Activated CD8-positive, alpha-beta memory T cell treated with anti-CD3 and anti-CD28 coated beads for 1 hour (primary cell): ENCODE measurements at places on chromosomes 12 and 14.

- DNase-seq, result no peak
Observed at GRCh38 chr12:124975276-124975675, 13.7 kb downstream of the DHX37 start.

- no peak for DNase-seq
Observed at GRCh38 chr12:82981150-82981549, 294.4 kb downstream of the TMTC2 start.

DNA sequence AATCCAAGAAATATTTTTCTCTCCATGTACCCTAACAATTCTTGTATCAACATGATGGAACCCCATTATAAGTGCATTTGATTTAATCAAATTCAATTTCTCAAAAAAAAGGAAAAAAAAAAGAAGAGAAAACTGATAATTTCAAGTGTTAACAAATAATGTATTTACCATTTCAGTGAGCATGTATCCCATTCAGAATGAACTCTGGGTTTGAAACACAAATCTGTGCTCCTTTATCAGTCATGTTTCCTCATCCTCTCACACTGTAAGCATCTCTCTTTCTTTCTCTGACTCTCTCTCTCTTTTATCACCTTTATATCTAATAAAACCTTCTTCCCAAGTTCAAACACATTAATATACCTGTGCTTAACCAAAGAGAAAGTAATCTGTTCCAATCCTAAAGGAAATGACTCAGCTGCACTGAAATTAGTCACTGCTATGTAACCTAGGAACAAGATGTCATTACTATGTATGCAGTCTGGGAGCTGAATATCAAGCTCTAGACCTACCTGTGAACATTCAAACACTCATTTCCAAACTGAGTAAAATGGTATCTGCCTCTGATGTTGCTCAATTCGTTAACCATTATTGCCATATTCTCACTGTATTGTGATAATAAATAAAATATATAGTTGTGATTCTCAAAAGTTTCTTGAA, 135.0 kb upstream of the LRIG3 start:
- DNase-seq, result no peak

DNA sequence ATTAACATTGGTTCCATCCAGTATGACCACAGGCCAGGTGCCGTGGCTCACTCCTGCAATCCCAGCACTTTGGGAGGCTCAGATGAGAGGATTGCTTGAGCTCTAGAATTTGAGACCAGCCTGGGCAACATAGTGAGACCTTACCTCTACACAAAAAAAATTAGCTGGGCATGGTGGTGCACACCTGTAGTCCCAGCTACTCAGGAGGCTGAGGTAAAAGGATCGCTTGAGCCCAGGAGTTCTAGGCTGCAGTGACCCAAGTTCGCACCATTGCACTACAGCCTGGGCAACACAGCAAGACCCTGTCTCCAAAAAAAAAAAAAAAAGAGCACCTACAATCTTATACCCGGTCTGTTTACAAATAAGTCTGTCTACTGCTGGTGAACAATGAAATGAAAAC, 9.9 kb downstream of the LTA4H start:
- no peak for DNase-seq

- DNase-seq, result no peak
Observed at GRCh38 chr14:99860219-99860618, 67.0 kb downstream of the EML1 start.

DNA sequence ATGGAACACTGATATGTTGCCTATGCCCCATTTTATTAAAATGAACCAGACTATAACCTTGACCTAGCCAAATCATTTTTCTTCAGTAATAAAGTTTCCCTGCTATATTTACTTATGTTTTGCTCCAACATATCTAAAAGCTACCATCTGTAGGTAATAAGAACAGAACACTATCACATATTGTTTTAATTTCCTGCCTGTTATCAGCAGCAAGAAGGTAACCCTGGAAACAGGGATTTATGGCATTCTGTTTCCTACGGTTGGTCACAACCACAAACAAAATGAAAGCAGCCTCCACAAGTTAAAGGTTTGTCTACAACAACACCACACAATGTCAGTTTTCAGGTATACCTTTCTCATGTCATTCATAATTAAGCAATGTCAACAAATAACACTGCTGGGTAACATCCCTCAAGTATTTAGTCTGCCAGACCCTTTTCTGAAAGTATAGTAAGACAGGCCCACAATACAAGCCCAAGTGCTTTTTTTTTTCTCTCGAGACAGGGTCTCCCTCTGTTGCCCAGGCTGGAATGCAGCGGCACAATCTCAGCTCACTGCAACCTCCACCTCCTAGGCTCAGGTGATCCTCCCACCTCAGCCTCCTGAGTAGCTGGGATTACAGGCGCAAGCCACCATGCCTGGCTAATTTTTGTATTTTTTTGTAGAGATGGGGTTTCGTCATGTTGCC, 25.5 kb downstream of the GCH1 start:
- no peak for DNase-seq

- DNase-seq, result no peak
Observed at GRCh38 chr14:34113005-34113511, 162.2 kb upstream of the EGLN3 start.

DNA sequence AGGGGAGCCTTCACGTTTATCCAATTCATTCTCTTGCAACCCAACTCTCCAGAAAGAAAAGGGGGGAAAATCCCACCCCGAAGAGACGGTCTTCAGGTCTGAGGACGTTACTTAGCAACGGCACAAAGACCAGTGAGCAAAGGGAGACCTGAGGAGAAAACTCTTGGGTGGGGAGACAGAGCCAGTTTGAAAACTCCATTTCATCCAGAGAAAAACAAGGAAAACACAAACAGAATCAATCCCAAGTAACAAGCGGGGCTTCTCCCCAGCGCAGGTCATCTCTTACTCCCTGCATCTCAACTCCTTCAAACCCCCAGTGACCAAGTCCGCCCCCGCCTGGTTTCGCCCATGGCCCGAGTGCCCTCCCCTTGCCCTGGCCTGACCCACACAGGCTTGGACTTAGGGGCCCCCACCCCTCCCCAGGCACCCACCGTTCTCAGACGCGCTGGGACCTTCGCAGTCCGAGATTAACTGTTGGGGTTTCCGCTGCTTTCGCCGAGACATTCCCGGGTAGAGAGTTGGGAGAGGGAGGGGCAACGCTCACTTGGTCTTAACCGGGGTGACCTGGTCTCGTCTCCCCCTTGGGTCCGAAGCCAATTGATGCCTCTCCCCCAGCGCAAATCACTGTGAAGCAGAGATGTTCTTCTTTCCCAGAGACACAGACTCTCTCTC, 10.4 kb upstream of the SALL2 start:
- no peak for DNase-seq

- DNase-seq, result no peak
Observed at GRCh38 chr14:74275241-74275841, 27.4 kb downstream of the ABCD4 start.

- no peak for DNase-seq
Observed at GRCh38 chr14:76456200-76456599, 80.3 kb downstream of the ESRRB start.

- DNase-seq, result no peak
Observed at GRCh38 chr14:32481707-32482106, 152.6 kb downstream of the AKAP6 start.

DNA sequence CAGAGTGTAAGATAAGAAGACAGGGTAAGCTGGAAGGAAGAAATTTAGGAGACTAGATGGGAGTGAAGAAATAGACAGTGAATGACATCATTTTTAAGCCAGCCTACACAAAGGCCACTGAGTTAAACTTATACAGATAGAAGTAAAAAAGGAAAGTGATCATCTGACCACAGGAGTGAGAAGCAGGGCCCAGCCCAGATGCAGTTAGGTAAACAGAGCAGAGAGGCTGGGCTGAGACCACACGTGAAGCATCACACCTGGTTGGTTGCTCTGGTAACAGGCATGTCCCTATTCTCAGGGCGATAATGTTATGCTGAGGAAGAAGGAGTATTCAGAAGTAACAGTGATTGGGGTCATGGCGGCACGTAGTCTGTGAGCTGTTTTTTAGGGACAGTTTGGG, 1079.4 kb downstream of the AACS start:
- DNase-seq, result no peak

DNA sequence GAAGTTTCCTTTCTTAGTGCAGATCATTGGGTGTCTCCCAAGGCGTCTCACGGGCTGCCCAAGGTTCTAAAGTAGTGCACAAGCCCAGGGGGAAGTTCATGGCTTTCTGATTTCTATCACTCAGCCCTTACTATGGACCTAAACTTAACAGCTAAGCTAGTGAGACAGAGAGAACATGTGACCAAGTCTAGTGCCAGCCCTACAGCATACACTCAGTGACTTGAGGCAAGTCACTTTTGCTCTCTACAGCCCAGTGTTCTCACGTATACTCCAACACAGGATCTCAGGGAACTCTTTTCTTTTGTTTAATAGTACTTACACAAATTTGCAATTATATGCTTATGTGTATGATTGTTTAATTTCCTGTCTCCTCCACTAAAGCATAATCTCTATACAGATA, 48.6 kb downstream of the NKX2-1 start:
- DNase-seq, result no peak

DNA sequence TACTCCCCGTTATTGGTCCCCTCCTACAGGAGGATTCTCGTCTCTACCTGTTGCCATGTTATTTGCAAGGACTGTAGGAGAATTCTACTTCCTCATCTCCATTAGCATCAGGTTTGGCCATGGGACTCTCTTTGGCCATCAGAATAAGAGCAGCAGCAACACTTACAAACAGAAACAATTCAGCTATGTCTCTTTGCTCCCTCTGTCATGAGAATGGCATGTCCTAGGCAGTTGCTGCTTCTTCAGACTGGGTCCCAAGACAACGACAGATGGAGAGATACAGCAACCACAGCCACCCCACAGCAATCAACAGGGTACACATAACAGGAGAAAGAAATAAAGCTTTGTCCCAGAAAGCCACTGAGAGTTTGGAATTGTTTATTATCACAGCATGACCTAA, 19.7 kb downstream of the SLC41A2 start:
- DNase-seq, result no peak

- no peak for DNase-seq
Observed at GRCh38 chr12:57523706-57524614, 1.3 kb downstream of the MBD6 start.
